Left lung (tissue), 14 donors: ENCODE measurements at places on chromosomes 16 and 17. TPM values are rescaled to one million over a fixed set of nuclear protein-coding genes. Genes with fewer than 3 reads are reported as not detected.

The ZPBP2 gene
- polyA plus RNA-seq: not detected

The CUEDC1 gene
- polyA plus RNA-seq: 45.5 TPM

The ABCA8 gene
- 121 TPM for polyA plus RNA-seq

The FAM117A gene
- 26.0 TPM for polyA plus RNA-seq

The HAS3 gene
- 160 TPM for polyA plus RNA-seq

The COX6A2 gene
- not detected for polyA plus RNA-seq

The SPNS3 gene
- polyA plus RNA-seq: 0.70 TPM

The CDRT15L2 gene
- polyA plus RNA-seq: not detected
